ENCODE measurements at places on chromosomes 6 and 20.

DNA sequence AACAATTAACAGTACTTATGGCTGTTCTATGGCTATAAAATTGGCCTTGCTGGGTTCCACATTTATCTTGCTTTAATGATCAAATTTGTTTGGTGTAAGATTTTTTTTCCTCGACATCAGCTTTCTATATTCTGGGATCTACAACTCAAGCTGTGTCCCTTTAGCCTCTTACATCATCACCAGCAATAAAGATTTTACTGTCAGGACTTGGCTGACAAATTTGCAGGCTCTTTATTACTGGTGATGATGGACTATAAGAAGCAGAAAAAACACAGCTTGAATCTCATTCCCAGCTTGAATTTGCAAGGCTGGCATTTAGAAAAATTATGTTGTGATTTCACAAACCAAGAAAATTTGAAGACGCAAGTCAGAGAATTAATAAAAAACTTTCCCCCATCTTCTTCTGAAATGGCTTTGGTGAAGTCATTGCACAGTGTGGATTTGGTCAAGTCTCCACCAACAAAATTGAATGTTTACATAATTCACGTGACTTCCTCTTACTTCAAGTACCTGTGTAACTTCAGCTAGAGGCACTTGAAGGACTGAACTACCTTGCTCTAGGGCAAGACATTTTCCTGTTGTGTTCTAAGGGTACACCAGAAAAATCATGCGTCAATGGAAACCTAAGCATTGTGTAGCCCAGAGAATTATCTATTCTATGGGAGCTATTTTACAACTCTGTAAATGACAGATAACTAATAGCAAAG lies 175.0 kb downstream of the CBLN4 start:
- no peak for DNase-seq

DNA sequence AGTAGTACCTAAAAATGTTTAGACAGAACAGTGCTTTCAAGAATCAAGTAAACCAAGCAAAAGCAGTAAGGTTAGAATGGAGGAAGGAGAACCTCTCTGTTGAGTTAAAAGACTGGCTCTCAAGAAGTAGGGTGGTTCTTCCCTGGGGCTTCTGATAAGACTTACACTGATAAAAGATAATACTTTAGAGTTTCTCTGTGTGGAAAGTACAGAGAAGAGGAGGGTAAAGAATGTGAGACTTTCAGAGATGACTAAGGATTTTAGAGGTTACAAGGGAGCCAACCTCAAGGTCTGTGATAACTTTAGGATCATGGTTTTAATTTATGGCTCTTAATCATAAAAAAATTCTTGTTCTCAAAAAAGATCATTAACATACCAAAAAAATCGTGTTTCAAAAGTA lies 30.9 kb upstream of the ALDH8A1 start:
- DNase-seq: no peak

DNA sequence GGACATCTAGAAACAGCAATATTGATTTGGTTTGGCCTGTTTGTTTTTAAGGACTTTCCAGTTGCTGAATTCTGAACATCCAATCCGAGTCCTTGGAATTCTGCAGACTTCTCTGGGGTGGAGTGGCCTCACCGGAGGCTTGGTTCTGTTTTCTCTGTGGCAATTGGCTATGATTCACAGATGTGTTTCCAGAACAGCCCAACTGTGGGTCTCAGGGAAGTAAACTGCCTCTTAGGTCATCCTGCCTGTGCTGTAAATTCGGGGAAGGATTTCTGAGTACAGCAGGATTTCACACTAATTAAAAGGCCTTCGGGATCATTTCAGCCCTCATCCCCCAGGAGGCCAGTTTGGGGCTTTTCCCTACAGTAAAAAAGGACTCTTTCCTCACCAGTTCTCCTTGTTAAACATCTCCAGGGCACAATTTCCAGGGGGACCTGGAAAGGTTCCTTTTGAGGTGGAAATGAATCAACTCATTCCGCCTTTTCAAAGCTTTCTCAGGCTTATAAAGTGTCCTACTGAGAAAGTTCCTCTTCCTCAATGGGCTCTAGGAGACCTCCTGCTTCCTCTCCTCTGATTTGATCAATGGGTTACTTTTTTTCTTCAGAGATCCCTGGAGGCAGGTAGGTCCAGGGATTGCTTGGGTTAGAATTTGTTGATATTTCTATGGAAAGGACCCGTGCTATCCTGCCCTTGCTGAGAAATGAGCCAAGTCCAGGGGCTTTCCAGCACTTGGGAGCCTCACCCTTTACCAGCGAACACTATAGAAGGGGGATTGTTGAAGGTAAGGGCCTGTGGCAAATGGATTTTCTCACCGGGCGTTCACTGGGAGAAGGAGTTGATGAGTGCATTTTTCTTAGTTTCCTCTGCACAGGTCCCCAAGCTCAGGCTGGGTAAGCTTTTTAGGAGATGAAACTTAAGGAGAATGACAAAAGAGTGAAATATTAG lies 114.6 kb downstream of the CLIC5 start:
- DNase-seq: no peak

- DNase-seq: no peak
Measured at GRCh38 chr6:117534974-117535373, 52.5 kb downstream of the DCBLD1 start.

DNA sequence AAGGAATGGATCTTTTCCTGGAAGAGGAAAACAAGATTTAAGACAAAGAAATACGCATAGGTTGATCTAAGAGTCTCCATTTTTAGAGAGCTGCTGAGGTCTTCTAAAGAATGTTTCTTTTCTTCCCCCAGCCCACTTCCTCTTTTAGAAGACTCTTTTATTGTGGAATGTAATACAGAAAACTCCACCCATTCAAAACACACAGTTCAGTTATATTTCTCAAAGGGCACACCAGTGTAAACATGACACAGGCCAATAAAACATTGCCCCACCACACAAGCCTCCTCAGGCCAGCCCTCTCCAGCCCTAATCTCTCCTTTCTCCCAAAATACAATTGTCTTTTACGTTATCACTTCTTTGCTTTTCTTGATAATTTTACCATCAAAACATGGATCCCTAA lies 42.8 kb downstream of the SLC35B3 start:
- no peak for DNase-seq

- DNase-seq: no peak
Measured at GRCh38 chr6:98787961-98788360, 46.4 kb upstream of the POU3F2 start.

GRCh38 chr6:139588734-139589593 lies 214.5 kb upstream of the CITED2 start:
- no peak for DNase-seq

DNA sequence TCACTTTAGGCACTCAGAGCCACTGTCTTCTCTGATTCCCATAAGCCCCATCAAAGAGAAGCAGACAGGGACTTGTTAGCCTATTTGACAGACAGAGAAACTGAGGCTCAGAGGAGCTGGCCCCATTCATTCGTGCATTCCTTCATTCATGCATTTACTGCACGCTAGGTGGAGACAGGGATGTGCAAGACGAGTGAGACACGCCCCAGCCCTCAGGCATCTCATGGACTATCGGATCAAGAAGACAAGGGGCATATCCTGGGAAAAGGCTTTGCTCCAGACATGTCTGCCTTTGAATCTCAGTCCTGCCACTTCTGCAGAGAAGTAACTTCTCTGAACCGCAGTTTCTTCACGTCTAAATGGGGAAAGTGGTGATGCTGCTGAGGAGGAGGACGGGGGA lies 54.1 kb downstream of the BPIFB1 start:
- no peak for DNase-seq

DNA sequence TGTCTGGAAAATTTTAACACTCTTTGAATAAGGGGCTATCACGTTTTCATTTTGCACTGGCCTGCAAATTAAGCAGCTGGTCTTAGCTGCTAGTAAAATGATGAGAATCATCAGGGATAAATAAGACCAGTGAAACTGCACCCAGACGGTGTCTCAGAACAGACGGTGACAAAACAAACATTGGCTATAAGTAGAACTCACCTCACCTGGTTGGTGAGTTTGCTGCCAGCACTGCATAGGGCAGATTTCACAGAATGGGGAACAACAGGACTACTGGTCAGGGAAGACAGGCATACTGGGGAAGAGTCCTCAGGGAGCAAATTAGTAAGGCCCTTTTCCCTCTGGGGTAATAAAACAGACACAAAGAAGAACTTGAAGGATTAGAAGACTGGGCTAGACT lies 175.9 kb upstream of the CITED2 start:
- DNase-seq: no peak

DNA sequence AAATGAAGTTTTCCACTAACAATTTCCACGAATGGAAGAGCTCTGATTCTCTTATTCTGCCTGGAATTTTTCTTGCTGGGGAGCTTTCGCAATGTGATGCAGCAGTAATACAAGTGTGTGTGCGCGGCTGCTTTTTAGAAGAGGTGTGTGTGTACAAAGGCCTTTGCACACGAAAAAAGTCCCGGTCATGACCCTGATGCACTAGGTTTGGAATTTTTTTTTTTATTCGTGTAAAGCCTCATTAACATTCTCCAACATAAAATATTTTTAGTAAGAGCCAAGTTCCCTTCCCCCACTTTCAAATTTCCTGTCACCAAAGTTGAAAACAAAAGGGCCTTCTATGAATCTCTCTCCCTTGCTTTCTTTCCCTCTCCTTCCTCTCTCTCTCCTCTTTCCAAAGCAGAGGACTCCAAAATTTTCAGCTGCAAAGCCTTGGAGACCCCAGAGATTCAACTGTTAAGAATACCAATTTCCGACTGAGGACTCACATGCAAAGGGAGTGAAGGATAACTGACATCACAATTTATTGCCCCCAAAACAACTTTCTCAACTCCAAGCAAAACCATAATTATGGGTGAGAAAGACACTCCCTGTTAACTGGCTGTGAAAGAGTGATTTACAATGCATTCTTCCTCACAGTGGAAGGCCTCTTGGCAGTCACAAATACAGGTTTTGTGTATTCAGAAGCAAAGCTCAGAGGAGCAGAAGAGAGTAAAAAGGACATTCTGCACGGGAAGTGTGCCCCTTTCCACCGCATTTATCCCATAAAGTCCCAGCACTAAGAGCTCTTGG lies 421.2 kb upstream of the JARID2 start:
- DNase-seq: no peak

- no peak for DNase-seq
Measured at GRCh38 chr6:113909224-113909856, 52.2 kb downstream of the MARCKS start.

DNA sequence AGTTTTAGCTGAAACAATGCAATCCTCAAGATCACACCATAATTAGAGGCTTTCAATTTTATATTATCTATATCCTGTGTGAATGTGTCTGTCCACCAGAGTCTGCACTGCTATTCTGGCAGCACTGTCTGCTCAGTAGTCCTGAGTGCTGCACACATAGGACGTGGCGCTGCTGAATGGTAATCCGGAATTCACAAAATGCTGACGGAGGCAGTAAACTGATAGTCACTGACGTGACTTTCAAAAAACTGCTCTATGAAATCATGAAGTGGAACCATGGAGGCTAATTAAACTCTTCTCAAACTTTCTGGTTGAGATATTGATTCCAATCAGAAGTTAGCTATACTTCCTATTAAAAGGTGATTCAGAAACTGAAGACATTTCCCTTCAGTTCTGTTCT lies 190.8 kb upstream of the NOX3 start:
- no peak for DNase-seq

DNA sequence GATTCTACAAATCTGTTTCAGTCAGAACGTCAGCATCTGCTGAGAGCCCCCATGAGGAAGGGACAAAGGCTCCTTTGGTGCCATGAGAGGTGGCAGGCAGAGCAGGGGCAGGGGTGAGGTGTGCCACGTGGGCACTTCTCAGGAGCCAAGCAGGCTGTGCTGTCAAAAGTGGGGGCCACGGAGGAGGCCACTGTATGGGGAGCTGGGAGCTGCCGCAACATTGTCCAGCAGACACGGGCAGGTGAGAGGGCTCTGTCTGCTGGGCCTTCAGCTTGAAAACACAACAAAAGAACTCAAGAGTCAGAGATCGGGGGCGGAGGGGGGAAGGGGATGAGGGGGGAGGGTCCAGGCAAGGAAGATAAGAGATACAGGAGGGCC lies 21.6 kb upstream of the FOXP4 start:
- no peak for DNase-seq

GRCh38 chr6:150099953-150100352 lies 31.0 kb upstream of the ULBP3 start:
- no peak for DNase-seq

- no peak for DNase-seq
Measured at GRCh38 chr6:54428431-54428830, 120.2 kb downstream of the TINAG start.

GRCh38 chr6:157809613-157810012 lies 13.4 kb upstream of the SNX9 start:
- no peak for DNase-seq

- no peak for DNase-seq
Measured at GRCh38 chr20:2578475-2579192, 42.3 kb downstream of the TMC2 start.

GRCh38 chr6:43149265-43149664 lies 21.8 kb upstream of the SRF start:
- DNase-seq: no peak

DNA sequence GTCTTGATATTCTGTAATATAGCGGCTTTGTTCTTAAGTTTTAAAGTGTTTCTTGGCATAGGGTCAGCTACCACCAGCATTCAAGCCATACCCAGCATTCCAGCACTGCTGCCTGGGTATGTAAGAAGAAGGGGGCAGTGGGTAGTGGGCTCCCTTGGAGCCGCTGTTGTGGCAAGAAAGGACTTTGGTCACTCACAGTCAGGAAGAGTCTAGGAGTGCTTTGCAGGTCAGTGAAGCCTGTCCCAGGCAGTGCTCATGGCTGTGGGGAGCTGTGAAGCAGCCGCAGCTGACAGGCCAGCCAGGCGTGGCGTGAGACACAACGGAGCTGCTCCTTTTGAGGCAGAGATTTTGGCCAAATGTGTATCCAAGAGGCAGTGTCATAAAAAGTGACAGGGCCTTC lies 512.0 kb downstream of the CDKAL1 start:
- no peak for DNase-seq

- no peak for DNase-seq
Measured at GRCh38 chr20:51511861-51512619, 30.5 kb downstream of the NFATC2 start.

DNA sequence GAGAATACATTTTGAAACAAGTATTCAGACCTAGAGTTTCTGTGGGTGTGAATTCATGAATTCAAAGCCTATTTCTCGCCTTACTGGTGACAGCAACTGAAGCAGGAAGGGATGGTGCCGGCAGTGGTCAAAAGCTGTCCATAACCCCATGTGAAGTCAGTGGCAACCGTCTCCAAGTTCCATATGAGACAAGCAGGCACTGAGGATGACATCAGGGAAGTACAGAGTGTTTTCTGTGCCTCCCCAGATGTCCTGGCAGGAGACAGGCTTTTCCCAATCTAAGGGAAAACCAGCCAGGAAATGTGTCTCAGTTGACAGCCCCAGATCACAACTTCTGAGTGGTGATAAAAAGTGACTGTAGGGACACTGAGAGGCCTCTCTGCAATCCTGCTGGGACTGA lies 66.6 kb downstream of the HIVEP2 start:
- DNase-seq: no peak

DNA sequence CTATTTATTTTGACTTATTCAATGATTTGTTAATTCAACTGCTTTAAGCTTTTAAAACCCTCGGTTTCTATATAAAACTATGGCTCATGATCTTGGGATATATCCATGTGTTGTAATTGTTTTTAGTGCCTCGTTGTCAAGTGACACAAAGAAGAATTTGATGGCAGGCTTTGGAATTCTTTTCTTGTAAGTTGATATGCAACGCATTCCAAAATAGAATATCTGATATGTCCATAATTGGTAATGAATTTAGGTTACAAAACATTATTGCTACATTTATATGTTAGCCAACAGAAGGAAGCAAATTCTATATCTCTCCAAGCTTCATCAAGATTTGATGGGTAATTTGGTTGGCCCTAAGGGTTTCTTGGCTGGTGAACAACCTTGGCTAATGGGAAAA lies 220.4 kb upstream of the RIMS1 start:
- no peak for DNase-seq

Data from activated CD4-positive, alpha-beta T cell treated with anti-CD3 and anti-CD28 coated beads for 24 hours (primary cell).